ENCODE measurements at places on chromosomes 5 and 9.

GRCh38 chr9:12185856-12186255, 507.3 kb upstream of the TYRP1 start:
- DNase-seq, result no peak

DNA sequence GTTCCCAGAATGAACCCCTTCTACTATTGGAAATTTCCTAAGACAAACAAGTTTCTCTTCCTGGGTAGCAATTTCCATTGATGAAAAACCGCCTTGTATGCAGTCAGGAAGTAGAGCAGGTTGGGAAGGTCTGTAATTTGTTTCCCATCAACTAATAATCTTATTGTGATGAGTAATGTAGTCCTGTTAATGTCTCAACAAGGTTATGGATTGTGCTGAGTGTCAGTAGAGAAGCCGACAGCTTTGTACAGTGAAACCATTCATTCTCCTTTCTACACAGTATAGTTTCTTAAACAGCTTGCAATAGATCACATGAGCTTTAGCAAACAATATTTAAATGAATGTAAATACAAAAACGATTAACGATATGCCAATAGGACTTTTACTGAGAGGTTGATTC, 355.4 kb upstream of the WWC1 start:
- DNase-seq, result no peak

- DNase-seq, result no peak
Observed at GRCh38 chr9:132589148-132590036, 7.0 kb downstream of the BARHL1 start.

DNA sequence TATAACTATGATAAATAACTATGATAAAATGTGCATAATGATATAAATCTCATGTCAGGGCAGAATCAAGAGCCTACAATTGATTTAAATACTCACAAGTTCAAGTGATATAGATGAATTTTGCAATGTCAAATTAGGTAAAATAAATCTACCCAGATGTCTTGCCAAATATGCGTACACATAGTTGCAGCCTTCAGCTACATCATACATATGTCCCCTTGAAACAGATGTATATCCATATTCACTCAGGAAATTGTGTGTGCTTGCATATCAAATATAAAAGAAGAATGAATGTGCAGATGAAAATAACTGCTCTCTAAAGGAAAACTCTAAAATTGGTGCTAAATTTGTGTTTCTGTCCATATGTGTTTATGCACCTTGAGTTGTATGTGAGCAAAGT, 130.7 kb downstream of the CDH12 start:
- DNase-seq, result no peak

DNA sequence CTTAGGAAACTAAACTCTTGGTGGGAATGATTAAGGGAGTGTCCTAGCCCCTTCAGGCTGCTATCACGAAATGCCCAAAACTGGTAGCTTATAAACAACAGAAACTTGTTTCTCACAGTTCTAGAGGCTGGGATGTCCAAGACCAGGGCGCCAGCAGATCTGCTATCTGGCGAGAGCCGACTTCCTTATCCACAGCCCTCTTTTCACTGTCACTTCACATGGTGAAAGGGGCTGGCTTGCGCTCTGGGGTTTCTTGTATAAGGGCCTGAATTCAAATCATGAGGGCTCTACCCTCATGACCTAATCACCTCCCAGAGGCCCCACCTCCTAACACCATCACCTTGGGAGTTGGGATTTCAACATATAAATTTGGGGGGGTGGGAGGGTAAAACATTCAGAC, 49.1 kb downstream of the IPPK start:
- DNase-seq, result no peak

DNA sequence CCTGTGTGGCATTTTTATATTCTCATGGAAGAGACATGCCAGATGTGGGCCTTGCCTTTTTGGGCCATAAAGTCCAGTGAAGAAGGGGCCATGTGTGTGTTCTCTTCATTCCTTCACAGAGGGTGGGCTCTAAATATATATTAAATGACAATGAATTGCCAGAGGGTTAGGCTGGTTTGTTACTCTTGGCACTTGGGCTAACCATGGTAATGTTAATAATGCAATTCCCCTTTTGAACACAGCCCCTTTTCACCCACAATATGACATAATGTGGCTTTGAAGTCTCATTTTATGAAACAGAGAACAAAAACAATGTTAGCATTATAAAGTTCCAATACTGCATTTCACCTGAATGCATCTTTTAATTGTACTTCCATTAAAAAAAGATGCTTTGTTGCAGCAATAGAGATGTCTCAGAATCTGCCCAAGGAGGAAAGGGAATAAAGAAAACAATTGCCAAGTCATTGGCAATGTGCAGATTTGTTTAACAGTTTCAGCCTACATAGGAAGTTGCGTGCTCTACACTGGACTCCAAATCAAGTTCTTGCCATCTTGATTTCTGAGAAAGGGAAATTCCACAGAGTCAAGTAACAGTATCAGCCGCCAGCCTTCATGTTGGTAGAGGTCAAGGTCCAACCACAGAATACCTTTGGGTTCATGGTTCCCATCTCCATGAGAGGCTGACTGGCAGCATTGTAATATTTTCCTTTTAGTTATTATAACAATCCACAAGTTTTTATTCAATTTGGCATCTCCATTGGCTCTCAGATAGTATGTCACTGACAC, 141.9 kb downstream of the SLC12A2 start:
- no peak for DNase-seq

DNA sequence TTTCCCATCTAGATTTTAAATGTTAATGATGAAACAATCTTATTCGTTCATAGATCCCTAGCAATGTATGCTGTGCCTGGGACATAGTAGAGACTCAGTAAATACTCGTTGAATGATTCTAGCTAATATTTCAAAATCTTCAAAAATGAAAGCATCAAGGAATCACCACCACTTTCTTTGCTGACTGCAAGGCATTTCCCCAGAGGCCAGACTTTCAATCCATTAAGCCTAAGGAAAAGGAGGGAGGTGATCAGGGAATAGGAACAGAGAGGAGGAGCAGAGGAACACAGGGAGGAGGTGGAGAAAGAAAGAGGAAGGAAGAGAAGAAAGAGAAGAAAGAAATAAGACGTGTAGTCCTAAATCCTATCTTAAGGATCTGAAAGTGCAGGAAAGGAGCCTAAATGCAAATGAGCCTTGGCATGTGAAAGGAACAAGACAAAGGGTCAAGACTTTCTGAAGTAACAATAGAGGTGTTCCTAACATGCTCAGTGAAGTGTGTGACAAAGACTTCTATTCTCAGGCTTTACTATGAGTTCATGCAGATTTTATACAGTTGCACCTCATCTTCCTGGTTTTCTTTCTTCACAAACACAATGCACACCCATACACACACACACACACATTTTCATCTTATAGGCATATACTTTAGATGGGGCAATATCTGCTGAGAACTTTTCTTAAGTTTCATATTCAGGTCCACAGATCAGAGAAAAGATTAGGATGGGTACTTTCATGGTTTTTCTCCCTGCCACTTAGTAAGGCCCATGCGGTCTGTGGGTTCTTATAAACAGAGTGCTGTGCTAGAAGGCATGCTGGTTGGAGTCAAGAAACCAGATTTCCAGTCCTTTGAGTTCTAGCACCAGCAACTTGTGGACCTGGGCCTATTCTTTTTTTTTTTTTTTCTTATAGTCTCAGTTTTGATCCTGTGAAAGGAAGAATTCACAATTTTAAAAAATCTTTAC, 512.2 kb upstream of the TNC start:
- no peak for DNase-seq

DNA sequence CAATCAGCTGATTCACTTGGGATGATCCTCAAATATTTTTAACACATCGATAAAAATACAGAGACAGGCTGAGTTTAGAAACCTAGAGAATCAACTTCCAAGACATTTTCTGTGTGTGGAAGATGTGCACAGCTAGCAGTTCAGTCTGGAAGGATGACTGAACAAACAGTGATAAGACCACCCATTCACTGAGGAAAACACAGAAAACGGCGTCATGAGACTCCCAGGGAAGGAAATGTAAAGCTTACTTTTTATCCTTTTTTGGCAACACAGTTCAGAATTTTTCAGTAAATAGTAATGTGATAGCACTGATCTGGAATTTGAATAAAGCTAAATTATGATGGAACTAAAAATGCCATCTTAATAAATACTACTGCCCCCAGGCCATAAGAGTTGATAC, 277.6 kb downstream of the SEMA5A start:
- no peak for DNase-seq

DNA sequence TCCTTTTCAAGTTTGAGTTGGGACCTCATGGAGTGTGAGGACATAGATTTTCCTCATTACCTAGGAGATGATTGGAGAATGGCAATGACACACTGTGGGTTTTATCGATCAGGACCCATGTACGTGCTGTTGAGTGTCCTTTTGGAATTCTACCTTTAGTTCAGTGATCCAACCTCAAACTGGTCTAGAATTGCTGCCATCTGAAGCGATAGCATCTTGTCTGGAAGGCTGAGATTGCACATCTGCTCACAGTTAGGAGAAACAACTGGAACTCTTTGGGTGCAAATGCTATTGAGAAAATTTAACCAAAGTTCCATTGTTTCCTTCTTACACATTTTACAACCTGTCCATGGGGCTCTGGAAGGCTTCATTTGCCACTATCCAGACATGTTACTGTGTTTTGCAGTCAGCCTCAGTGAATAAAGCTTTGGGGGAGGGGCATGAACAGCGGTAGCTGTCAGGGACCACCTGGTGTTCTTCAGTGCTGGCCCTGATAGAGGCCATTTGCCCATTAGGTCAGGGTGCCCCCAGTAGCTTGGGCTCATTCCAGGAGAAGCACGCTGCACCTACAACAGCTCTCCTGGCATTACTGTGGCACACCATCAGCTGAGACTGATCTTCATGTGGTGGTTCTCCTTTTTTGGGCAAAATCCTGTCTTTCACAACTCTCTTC, 123.1 kb downstream of the PDE8B start:
- DNase-seq, result no peak

GRCh38 chr9:77805810-77806209, 157.7 kb upstream of the GNA14 start:
- DNase-seq, result no peak

DNA sequence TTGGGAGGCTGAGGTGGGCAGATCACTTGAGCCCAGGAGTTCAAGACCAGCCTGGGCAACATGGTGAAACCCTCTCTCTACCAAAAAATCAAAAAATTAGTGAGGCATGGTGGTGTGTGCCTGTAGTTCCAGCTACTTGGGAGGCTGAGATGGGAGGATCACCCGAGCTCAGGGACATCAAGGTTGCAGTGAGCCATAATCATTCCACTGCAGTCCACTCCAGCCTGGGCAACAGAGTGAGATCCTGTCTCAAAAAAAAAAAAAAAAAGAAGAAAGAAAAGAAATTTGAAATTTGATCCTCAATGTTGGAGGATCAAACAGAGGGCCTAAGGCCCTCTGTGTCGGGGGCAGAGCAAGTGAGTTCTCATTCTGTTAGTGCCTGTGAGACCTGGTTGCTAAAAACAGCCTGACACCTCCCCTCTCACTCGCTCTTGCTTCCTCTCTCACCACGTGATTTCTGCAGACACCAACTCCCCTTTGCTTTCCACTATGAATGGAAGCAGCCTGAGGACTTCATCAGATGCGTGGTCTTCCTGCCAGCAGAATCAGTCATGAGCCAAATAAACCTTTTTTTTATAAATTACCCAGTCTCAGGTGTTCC, 8.4 kb upstream of the GOLPH3 start:
- no peak for DNase-seq

DNA sequence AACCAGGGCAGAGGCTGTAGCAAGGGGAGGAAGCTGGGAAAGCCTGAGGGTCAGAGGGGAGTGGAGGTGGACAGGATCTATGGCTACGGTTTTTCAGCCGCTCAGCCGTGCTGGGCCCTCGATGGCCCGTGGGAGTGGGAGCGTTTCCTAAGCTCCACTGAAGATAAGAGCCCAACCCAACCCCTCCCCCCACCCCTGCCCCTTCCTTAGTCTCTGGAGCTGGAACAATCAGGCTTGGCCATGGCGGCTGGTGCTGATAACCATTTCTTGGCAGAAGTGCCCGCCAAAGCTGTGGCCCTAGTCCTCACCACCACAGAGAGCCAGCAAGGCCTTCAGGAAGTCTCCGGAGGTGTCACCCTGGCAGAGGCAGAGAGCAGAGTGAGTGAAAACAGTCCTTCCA, 20.3 kb upstream of the TNIP1 start:
- no peak for DNase-seq

DNA sequence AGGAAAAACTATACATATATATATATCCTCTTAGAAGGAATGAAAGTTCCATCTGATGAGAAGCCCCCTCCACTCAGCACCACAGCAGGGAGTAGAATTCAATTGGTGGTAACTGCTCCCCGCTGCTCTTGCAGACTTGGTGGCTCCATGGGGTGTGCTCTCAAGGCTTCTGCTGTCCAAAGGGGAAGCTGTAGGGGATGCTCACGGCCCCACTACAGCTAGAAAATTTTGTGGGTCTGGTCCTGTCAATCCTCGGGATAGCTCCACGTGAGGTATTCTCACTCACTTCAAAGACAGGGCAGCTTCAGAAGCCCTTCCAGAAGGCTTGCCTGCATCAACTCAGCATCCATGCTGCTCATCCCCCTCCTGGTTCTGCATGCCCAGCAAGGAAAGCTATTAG, 247.2 kb downstream of the CETN3 start:
- no peak for DNase-seq

DNA sequence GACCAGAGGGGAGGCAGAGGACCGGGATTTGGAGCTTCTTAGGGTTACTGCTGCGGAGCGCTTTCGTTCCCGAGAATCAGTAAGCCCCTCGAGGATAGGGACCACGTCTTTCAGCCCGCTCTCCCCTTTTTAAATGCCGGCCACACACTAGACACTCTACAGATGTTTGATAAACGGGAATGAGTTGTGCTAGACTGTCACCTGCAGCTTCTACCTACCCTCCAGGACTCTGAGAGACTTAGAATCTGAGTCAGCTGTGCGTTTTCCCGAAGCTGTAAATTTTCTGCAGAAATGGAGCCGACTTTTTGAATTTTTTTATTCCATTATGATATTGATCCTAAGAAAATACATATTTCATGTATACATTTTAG, 670 bp downstream of the CCDC171 start:
- DNase-seq, result no peak

DNA sequence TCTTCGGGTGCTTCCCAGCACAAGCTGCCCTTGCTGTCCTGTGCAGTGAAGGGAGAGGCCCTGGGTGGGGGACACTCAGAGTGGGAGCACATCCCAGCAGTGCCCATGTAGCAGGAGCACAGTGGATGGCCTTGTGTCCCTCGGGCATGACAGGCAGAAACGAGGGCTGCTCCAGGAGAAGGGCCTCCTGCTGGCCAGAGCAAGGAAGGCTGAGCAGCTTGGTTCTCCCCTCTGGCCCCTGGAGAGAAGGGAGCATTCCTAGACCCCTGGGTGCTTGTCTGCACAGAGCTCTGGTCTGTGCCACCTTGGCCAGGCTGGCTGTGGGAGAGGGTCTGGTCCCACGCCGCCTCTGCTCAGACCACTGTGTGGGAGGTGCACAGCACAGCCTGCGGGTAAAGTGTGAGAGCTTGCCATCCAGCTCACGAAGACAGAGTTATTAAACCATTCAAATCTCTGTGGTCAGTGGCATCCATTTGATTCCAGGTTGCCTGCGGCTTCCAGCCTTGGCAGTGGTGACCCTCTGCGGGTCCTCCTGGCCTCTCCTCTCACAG, 18.3 kb downstream of the FBXW5 start:
- DNase-seq, result no peak

- no peak for DNase-seq
Observed at GRCh38 chr5:178531786-178532185, 58.4 kb downstream of the COL23A1 start.

Measured in activated T-cell treated with anti-CD3 and anti-CD28 coated beads for 4 hours (primary cell).